ENCODE measurements at places on chromosomes 3 and 15.

GRCh38 chr3:121096953-121097352 lies 188.9 kb downstream of the STXBP5L start:
- no peak for DNase-seq

DNA sequence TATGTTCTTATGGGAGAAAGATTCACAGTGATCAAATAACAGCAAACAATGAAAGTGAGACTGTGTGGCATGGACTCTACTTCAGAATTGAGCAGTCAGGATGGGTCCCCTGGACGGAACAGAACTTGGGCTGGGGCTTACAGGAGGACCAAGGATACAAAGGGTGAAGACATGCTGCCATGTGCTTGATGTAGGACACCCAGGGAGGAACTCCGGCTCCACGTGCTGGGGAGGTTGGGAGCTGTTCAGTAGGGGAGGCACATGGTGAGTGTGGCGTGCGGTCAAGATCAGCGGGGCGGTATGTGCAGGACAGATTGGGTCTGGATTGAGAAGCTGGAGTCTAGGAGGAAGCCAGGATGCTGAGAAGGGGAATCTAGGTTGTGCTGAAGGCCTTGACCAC lies 32.6 kb downstream of the PPCDC start:
- no peak for DNase-seq

DNA sequence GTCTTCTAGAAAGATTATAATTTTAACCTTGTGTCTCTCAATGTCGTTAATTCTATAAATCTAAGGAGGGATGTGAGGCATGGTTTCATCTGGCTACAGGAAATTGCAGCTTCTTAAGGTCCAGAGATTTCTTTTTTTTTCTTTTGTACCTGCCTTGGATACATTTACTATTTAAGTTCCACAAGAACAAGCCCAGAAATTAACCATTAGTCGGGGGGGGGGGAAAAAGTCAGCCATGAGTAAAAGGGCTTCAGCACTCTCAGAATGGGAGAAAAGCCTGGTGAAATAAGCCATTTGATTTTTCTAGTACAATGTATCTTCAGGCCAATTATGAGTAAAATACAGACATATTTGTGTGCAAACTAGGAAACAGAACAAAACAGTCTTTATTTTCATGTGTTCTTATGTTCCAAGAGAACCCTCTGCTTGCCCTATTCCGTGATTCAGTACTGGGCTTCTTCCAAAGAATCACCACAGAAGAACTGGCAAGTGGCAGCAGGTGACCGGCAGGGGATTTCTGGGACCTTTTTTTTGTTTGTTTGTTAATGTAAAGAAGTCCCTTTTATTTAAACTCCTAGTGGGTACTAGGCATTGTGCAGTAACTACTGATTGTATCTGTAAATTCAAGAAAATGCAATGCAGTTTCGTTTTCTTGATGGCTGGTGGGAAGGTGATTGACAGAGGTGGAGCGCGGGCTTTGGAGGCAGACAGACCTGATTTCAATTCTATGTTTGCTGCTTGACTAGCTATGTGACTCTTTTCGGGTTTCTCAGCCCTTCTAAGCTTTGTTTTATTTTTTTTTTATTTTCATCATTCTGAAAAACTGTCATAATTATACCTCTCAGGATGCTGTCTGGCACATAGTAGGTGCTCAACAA lies 82.5 kb downstream of the PEX5L start:
- DNase-seq: no peak

- no peak for DNase-seq
Measured at GRCh38 chr3:5120446-5120845, 1.6 kb upstream of the ARL8B start.

DNA sequence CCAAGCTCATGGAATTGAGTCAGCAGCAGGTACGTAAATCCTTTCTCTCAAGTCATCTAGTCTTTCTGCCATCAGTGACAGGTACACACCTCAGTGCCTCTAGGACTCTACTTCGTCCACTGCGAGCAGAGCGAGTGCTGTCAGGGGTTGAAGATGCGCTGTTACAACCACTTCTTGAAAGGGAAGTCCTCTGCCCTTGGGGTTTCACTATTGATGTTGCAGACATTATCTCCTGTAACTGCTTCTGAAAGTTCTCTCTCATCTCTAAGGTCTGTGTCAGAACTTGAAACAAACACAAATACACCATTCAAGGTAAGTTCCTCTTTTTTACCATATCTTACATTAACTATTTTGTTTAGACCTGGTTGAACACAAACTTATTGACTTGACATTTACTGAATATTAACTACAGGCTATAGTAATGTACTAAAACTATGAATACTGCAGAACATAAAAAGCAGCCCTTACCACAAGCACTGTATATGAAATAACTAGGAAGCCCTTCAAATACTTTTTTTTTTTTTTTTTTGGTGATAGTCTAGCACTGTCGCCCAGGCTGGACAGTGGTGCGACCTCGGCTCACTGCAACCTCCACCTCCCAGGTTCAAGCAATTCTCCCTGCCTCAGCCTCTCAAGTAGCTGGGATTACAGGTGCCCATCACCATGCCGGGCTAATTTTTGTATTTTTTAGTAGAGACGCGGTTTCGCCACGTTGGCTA lies 41.5 kb downstream of the TOPBP1 start:
- DNase-seq: no peak

Data from NCI-H460 (cell line).